Hematopoietic multipotent progenitor cell treated with erythropoietin and hydrocortisone succinate and interleukin-3 and kit ligand, for 4 days (in vitro differentiated cells): ENCODE measurements at places on chromosomes 3 and 15.
A peak's percentile ranks its signal among the peaks of the same experiment; 100 is the strongest.

DNA sequence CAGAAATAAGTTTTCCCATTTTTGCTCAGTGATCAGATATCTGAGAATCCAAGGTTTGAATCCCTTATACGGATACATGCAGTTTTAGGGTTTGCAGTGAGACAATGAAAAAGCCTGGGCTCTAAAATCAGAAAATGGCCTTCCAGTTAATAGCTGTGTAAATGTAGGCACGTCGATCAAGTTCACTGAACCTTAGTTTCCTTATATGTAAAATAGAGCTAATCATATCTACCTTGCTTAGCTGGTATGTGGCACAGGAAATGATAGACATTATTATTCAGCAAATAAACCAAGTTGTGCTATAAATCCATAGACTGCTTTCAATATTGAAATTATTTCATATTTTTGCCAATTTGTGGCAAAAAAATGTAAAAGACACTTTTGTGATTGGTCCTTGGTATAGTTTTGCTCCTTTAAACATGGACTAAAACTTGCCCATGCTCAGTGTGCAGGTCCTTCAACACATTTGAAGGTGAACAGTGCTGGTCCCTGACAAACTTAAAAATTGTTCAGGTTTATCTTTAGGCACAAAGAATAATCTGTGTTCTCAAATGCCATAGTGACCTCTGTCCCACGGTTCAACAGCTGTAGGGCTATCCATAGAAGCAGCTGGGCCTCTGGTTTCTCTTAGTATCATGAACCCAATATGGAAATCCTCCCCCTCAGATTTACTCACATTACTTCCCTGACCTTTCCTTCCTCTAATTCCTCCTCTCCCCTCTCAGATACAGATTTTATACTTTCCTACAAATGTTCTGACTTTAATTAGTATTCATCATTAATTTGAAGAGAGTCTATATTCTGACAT is 51.0 kb downstream of the CCDC54 start:
- no peak for DNase-seq

DNA sequence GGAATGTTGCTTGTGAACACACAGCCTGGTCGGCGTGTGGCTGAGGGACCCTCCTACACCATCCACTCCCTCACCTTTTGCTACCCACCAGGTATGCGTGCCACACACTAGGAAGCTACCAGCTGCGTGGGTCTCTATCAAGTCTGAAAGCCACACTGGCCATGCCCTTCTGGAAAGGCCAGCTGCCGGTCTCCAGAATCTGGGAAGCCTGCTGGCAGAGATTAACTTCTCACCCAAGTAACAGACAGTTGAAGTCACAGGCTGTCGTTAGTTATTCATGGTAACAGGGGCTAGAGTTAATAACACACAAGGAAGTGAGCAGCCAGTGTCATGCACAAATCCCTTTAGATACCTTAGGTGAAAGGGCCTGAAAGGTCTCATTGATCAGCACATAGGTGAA is 48.1 kb downstream of the SUSD5 start:
- no peak for DNase-seq

DNA sequence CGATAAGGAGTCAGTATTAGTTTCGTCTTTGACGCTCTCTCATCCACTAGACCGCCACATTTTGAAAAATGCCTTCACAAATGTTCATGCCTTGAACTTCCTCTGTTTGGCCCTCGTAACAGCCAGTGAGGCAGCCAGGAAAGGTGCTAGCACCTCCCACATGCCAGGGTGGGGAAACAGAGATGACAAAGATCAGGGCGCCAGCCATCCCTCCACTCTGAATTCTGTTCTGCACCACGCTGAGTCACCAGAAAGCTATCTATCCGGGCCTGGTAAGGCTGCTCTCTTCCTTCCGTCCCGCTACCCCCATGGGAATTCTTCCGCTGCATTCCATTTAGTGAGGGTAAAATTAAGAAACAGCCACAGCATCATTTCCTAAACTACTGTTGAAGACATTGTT is 31.3 kb upstream of the BCL2L10 start:
- no peak for DNase-seq

- DNase-seq = no peak
These were observed 55.6 kb upstream of the TBC1D23 start for GRCh38 chr3:100205171-100205570.

GRCh38 chr15:82143390-82144385 is 97.9 kb upstream of the MEX3B start:
- peak; percentile 81 for DNase-seq

DNA sequence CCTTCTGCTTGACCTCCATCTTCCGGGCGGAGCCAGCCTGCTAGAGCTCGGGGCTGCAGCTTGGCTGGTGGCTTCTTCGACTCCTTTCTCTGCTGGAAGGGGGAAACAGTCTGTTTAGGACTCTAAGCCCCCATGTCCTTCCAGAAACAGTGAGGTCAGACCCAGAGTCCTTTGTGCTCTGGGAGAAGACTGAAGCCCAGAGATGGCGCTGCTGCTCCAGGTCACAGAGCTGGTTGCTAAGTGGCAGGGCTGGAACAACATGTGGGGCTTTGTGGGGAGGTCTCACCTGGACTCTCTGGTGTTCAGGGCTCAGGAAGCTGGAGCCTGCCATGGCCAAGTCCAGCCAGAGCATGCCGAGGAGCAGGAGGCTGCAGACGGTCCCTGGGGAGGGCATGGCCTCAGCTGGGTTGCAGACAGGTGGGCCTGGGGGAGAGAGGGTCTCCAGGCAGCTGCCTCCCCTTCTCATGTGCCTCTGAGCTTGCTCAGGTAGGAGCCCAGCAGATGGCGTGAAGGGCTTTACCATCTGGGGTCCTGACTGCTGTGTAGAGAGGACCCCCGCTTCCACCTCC is 2.9 kb downstream of the GHRL start:
- no peak for DNase-seq

- DNase-seq = no peak
These were observed 329.4 kb upstream of the TBC1D5 start for GRCh38 chr3:18071833-18072232.

DNA sequence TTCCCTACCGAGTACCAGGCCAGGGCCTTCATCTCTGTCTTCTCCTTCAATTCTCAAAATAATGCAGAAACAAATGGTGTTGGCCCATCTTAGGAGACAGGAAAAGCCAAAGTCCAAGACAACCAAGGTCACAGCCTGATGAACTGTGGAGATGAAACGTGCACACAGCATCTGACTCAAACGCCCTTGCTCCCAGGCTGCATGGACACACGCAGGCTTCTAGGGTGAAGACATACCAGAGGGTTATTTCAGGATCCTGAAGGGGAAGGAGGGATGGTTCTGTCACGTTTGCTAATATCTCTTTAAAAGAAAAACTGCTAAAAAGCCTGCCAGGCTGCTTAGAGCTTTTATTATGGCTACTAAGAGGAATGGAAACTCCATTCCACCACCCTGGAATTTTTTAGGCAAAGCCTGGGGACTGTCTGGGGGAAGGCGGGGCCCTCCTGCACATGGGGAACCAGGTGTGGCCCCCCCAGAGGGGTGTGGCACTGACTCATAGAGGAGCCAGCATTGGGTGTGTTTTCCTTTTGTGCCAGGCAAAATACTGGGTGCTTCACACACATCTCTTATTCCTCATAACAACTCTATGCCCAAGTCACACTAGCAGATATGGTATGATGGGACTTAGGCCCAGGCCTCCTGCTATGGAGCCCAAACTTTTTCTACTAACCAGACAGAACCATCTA is 62.9 kb downstream of the UMPS start:
- no peak for DNase-seq

DNA sequence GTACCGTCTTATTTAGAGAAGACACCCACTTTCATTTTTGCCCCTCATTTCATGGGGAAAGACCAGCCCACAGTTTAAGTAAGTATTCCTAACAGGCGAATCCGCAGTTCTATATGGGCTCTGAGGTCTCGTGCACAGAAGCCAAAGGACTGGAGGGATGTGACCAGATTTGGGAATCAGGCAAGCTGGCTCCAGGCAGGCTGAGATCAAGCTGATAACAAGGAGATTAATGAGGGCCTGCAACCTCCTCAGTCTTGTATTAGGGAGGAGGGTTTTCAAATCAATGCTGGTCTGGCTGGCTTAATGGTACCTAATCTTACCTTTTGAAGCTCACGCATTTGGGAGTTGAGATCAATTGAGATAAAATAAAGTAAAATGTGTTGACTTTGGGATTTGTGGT is 15.3 kb downstream of the ST8SIA2 start:
- no peak for DNase-seq

GRCh38 chr15:101349047-101349951 is 54.3 kb upstream of the SNRPA1 start:
- no peak for DNase-seq

DNA sequence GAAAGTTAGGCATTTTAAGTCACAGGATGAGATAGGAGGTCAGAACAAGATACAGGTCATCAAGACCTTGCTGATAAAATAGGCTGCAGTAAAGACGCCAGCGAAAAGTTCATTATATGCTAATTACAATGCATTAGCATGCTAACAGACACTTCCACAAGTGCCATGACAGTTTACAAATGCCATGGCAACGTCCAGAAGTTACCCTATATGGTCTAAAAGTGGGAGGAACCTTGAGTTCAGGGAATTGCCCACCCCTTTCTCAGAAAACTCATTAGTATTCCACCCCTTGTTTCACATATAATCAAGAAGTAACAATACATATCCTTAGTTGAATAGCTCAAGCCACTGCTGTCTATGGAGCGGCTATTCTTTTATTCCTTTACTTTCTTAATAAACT is 92.7 kb upstream of the PLXND1 start:
- DNase-seq = peak; percentile 72

DNA sequence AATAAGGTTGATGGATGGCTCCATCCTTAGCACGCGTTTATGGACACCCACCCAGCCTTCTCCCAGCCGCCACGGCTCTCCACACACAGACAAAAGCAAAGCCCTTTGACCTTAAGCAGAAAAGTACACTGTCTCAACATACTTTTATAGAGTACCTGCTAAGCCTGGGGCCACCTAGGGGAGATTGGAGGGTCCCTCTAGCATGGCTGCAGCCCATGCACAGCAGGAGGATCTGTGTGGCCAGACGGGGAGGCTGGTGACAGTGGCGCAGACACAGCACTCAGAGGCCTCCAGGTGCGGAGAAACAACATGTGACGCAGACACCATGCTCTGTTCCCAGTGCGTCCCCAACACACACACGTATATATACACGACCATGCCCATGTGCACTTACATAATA is 174.9 kb downstream of the XXYLT1 start:
- no peak for DNase-seq

DNA sequence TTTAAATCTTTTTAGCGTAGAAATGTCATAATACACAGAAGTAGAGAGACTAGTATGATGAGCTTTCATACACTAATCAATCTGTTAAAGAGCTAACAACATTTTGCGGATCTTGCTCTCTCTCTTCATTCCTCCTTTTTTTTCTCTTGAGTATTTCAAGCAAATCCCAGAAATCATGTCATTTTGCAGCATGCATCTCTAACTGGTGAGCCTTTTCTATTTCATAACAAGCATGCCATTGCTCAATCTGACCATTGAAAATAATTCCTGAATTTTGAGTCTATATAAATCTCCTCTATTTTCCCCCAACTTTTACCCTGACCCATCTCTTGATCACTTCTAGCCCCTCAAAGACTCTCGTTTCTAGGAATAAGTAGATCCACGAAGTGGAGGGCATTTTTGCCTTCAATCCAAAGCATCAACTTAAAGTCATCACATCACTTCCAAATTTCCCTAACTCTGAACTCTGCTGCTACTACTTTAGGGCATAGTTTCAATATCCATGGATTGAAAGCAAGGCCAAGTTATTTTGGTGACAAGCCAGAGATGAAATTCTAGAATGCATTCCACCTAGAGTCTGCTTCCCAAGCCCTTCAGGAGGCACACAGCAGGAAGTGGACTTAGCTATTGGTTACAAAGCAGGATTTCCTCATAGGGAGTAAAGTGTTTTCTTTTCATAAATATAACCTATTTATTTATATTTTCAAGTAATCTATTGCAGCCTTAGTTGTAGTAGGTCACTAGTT is 253.5 kb upstream of the ZPLD1 start:
- no peak for DNase-seq

DNA sequence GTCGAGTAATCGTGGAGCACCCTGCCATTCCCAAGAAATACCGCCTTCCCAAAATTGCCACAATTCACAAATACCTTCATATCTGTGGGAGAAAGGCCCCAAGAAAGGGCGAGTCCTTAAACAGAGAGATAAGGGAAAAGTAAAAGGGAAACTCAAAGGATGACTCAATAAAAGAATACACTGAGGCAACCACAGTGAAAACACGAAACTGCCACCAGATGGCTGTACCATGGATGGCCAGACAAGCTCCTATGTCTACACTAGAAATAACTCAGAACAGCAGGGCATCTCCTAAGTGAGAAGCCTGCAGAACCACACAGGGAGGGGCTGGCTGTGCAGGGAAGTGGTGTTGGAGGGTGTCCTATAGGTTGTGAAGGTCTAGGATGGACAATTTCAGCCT is 25.0 kb downstream of the SRGAP3 start:
- DNase-seq = peak; percentile 46

GRCh38 chr3:152309535-152310307 is 41.0 kb downstream of the MBNL1 start:
- no peak for DNase-seq

DNA sequence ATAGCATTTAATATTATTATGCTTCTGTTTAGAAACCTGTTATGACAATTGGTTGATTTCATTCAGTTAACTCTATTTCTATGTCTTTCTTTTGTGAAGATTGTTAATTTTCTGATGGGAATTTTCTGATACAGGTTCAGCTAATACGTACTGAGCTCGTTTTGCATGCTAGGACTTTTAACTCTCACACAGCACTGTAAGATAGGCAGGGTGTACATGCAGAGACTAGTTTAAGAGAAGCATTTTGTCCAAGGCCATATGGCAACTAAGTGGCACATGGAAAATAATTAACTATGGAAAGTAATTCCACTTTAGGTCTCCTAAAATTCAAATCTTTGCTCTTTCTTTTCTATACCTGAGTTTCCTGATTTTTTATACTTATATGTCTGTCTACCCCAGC is 81.9 kb downstream of the IL1RAP start:
- no peak for DNase-seq

GRCh38 chr3:141239511-141240281 is 8.1 kb downstream of the PXYLP1 start:
- no peak for DNase-seq

- DNase-seq = no peak
These were observed 78.0 kb downstream of the GMPS start for GRCh38 chr3:155948476-155948875.

- peak; percentile 44 for DNase-seq
These were observed 21.1 kb upstream of the SATB1 start for GRCh38 chr3:18446149-18446825.

GRCh38 chr15:60731583-60732130 is 252.7 kb upstream of the ICE2 start:
- DNase-seq = no peak

DNA sequence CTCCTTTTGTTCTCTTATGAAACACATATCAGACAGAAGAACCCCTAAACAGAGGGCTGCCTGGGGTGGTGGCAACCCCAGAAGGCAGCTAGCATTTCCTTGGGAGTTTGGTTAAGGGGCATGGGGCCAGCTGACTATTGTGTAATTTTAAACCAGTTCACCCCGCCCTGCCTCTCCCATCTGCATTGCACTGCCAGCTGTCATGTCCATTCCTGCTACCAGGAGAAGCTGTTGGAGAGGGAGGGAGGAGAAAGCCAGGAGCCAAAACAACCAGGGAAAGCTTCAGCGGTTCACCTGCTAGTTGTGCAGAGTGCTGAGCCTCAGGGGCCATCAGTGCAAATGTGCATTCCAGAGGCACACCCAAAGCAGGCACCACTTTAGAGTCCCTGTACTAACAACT is 47.6 kb upstream of the ATP1B3 start:
- peak; percentile 39 for DNase-seq
